Esophagus squamous epithelium (tissue), 5 donors: ENCODE measurements at places on chromosomes 4 and X. TPM values are rescaled to one million over a fixed set of nuclear protein-coding genes. Genes with fewer than 3 reads are reported as not detected.

LRCH2 gene
- 0.44 TPM for total RNA-seq

CXCR3 gene
- not detected for total RNA-seq

POF1B gene
- 31.2 TPM for total RNA-seq

ADH7 gene
- total RNA-seq, result 173 TPM

- DNase-seq, result no peak
- H3K27ac ChIP-seq, result no peak overlapping the region
- no peaks in the 10 kb centered on the region for H3K27me3 ChIP-seq
- no peaks in the 10 kb centered on the region for H3K36me3 ChIP-seq
Measured at GRCh38 chr4:88705223-88705622, 7.6 kb upstream of the NAP1L5 start.

DNA sequence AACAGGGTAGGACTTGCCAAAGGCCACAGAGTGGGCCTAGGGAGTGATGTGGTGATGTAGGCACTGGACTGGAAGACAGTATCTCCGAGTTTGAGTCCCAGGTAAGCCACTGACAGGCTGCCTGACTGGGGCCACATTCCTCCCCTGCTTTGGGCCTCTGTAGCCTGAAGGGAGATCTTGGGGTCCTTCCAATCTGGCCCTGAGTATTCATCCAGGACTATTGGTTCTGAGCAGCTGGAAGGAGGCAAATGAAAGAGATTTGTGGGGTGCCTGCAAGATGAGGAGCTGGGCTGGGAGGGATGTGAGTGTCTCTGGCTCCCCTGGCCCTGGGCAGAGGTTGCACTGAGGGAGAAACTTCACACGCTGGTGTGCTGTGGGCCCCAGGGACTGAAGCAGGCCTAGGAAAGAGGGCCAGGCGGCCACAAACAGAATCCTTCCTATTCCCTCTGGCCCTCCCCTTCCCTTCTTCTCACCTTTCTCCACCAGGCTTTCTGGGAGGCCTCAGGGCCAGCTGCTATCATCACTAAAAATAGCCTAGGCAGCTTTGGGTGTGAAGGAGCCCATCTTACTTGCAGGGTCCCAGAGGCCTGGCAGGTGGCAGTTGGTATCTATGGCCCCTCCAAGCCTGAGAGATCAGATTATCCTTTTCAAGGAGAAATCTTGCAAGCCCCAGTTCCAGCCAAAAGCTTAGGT is 70.1 kb downstream of the PJA1 start:
- no peak overlapping the region for H3K4me3 ChIP-seq
- H3K27me3 ChIP-seq, result no peaks in the 10 kb centered on the region
- H3K27ac ChIP-seq, result no peak overlapping the region
- DNase-seq, result no peak
- H3K4me1 ChIP-seq, result no peaks in the 10 kb centered on the region

GRCh38 chrX:15786915-15787314 is 3.4 kb upstream of the ZRSR2 start:
- H3K4me1 ChIP-seq, result peaks cover 6% of the 10 kb centered on the region
- DNase-seq, result no peak
- no peak overlapping the region for H3K27ac ChIP-seq
- no peaks in the 10 kb centered on the region for H3K36me3 ChIP-seq
- no peaks in the 10 kb centered on the region for H3K27me3 ChIP-seq

- DNase-seq, result no peak
- H3K36me3 ChIP-seq, result peaks cover 4% of the 10 kb centered on the region
- no peak overlapping the region for H3K4me3 ChIP-seq
- no peaks in the 10 kb centered on the region for H3K27me3 ChIP-seq
- H3K27ac ChIP-seq, result no peak overlapping the region
- no peaks in the 10 kb centered on the region for H3K4me1 ChIP-seq
Measured at GRCh38 chrX:47456080-47456479, 26.9 kb downstream of the ZNF41 start.

GRCh38 chrX:134907302-134907701 is 83.5 kb upstream of the SMIM10 start:
- H3K4me1 ChIP-seq, result peaks cover 4% of the 10 kb centered on the region
- no peak for DNase-seq
- H3K27me3 ChIP-seq, result no peaks in the 10 kb centered on the region
- no peak overlapping the region for H3K4me3 ChIP-seq
- no peaks in the 10 kb centered on the region for H3K36me3 ChIP-seq

GRCh38 chrX:3262901-3263300 is 83.6 kb downstream of the MXRA5 start:
- no peak overlapping the region for H3K4me3 ChIP-seq
- no peak for DNase-seq
- H3K27me3 ChIP-seq, result no peaks in the 10 kb centered on the region
- H3K4me1 ChIP-seq, result no peaks in the 10 kb centered on the region
- no peaks in the 10 kb centered on the region for H3K36me3 ChIP-seq
